ENCODE measurements at places on chromosomes 11 and 22. TPM values are rescaled to one million over a fixed set of nuclear protein-coding genes. Genes with fewer than 3 reads are reported as not detected.

The ACRV1 gene
- total RNA-seq, result not detected

The EMID1 gene
- total RNA-seq, result not detected

The SCGB1C1 gene
- total RNA-seq, result not detected

The TIMP3 gene
- 248 TPM for total RNA-seq

The XKR3 gene
- not detected for total RNA-seq

The FAM227A gene
- total RNA-seq, result 39.1 TPM

The MN1 gene
- 6.4 TPM for total RNA-seq

The SCN3B gene
- 1.4 TPM for total RNA-seq

The B4GALNT4 gene
- total RNA-seq, result 7.5 TPM

The LARGE1 gene
- total RNA-seq, result 110 TPM

The ART5 gene
- not detected for total RNA-seq

The CYTH4 gene
- 4.2 TPM for total RNA-seq

The CPT1A gene
- 62.4 TPM for total RNA-seq
